ENCODE measurements at places on chromosomes 7 and 10. TPM values are rescaled to one million over a fixed set of nuclear protein-coding genes. Genes with fewer than 3 reads are reported as not detected.

Gene INTS15
- 7.1 TPM for total RNA-seq

Gene GRID2IP
- not detected for total RNA-seq

Gene NCAPG2
- 70.3 TPM for total RNA-seq

Gene ALOX5
- not detected for total RNA-seq

Gene MSS51
- 2.1 TPM for total RNA-seq

Gene GBX1
- total RNA-seq: not detected

Gene PAX2
- not detected for total RNA-seq

Gene RBM20
- total RNA-seq: under 0.01 TPM

Gene EN2
- total RNA-seq: not detected

Gene ZNF503
- total RNA-seq: 5.8 TPM

Gene NKX2-3
- total RNA-seq: not detected

Gene CRHR2
- not detected for total RNA-seq

Gene MSMB
- not detected for total RNA-seq

Gene EGFR
- total RNA-seq: 75.5 TPM

Gene PDE6C
- not detected for total RNA-seq

Gene EVX1
- total RNA-seq: not detected

Gene MYH16
- 0.33 TPM for total RNA-seq

Gene CALML5
- total RNA-seq: not detected

Gene UCMA
- total RNA-seq: not detected

Gene GALNT17
- under 0.01 TPM for total RNA-seq

Gene ZPBP
- total RNA-seq: not detected

Gene NODAL
- total RNA-seq: not detected

Gene STMP1
- total RNA-seq: 15.0 TPM

Gene CPA4
- total RNA-seq: 8.2 TPM

Gene SLC26A5
- total RNA-seq: not detected

Gene SPDYE2B
- total RNA-seq: not detected

Gene CPXM2
- total RNA-seq: not detected

Gene ZNF37A
- total RNA-seq: 11.4 TPM

Gene LIPF
- total RNA-seq: not detected

Gene MMP21
- total RNA-seq: under 0.01 TPM

Gene GPR26
- not detected for total RNA-seq

Gene FAS
- 80.0 TPM for total RNA-seq

Gene ICA1
- 1.3 TPM for total RNA-seq

Gene GARIN1A
- total RNA-seq: 0.33 TPM

Gene CCDC146
- total RNA-seq: 0.87 TPM

Gene MRLN
- total RNA-seq: not detected

Gene SOSTDC1
- total RNA-seq: not detected

Gene FAM25C
- not detected for total RNA-seq

Gene FOXP2
- 6.6 TPM for total RNA-seq

Gene NT5C2
- total RNA-seq: 54.2 TPM

Gene TIMM23
- 72.5 TPM for total RNA-seq

All from uterine smooth muscle cell (primary cell).